Heart left ventricle (tissue), 16 donors: ENCODE measurements at places on chromosomes 6 and 20. TPM values are rescaled to one million over a fixed set of nuclear protein-coding genes. Genes with fewer than 3 reads are reported as not detected.

DNA sequence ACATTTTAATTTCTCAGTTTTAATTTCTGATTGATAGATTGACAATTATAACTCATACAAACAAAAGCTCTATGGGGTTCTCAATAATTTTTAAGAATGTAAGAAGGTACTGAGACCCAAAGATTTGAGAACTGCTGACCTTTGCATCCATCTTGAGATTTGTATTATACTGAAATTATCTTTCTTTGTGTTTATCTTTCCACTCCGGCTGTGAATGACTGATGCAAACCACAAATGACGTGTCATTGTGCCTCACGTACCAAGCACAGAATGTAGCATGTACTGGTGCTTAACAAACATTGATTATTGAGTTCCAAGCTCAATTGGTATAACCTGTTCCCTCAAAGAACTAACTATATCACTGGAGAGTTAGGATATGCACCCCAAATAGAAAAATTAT, 152.1 kb upstream of the SMLR1 start:
- no peak for DNase-seq
- H3K36me3 ChIP-seq = no peaks in the 10 kb centered on the region
- no peaks in the 10 kb centered on the region for H3K4me1 ChIP-seq
- no peaks in the 10 kb centered on the region for H3K27me3 ChIP-seq

DNA sequence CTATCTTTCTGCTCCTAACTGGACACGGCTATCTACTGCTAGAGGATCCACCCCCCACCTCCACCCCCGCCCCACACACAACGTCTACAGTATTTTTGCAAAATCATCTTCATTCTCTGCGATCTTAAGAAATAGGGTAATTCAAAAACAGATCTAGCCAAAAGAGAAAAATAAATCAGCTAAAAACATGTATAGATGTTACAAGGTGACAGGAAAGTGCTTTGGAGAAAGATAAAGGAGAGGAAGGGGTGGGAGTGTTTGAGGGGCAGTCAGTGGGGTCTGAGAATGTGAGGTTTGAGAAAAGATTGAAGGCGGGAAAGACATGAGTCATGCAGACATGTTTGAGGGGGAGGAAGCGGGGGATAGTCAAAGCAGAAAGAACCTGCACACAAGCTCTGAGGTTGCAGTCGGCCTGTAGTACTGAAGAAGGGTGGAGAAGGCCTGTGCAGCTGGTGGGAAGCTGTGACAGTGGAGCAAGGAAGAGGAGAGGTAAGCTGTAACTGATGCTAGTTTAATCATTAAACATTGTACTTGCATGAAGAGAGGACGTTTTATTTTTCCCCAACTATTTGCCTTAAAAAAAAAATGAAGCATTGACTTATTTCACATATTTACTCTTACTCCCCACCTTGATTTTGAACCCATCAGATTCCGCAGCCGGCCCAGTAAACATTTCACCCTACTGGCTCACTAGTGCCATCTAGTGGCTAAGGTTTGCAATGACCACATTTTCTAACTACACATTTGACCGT, 332.6 kb downstream of the ADGRB3 start:
- H3K4me1 ChIP-seq = no peaks in the 10 kb centered on the region
- DNase-seq = peak; percentile 48
- no peak overlapping the region for H3K27ac ChIP-seq

DNA sequence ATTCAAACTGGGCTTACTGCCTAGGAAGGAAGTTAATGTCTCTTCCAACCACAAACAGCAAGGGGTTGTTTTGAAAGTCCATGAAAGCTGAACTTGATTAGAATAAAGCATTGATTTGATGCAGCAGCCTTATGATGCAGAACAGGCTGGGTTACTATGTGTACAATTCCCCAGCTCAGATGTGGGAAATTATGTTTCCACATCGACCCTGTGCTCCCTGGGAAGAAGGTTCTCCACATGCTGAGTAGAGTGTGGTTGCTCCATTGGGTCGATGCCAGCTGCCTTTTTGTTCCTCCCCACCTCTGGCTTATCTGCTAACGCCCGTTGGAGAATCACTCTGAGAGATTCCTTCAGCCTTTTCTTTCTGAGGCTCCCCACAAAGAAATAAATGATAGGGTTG, 1.2 kb downstream of the MAS1L start:
- H3K4me3 ChIP-seq = no peak overlapping the region
- H3K27ac ChIP-seq = no peak overlapping the region
- H3K27me3 ChIP-seq = no peaks in the 10 kb centered on the region

Gene RAET1G
- total RNA-seq = not detected
